NCI-H2171 treated with DMSO at 0.1 percent for 48 hours (cell line): ENCODE measurements at places on chromosomes 3 and 15.
A peak's percentile ranks its signal among the peaks of the same experiment; 100 is the strongest.

- no peak for DNase-seq
Observed at GRCh38 chr3:154522036-154522602, 92.1 kb upstream of the GPR149 start.

- no peak for DNase-seq
Observed at GRCh38 chr3:11477407-11477911, 166.3 kb downstream of the VGLL4 start.

DNA sequence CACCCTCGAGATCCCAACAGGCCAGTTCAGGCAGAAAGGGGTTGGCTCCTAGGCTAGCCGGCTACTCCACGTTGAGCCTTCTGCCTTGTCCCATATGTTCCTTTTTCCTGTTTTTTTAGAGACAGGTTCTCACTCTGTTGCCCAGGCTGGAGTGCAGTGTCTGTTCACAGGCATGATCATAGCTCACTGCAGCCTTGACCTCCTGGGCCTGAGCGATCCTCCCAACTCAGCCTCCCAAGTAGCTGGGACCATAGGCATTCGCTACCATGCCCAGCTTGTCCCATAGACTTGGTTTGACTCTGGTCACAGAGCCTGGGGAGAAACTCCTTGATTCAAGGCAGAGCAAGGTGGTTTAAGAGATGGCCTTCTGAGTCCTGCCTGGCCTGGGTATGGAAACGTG, 32.3 kb downstream of the ZNF710 start:
- no peak for DNase-seq

GRCh38 chr3:195815169-195815771, 3.5 kb upstream of the MUC4 start:
- no peak for DNase-seq

- peak; percentile 53 for DNase-seq
Observed at GRCh38 chr3:178002113-178002512, 534.1 kb upstream of the KCNMB2 start.

GRCh38 chr3:23481616-23482278, 278.6 kb downstream of the UBE2E2 start:
- DNase-seq = no peak

DNA sequence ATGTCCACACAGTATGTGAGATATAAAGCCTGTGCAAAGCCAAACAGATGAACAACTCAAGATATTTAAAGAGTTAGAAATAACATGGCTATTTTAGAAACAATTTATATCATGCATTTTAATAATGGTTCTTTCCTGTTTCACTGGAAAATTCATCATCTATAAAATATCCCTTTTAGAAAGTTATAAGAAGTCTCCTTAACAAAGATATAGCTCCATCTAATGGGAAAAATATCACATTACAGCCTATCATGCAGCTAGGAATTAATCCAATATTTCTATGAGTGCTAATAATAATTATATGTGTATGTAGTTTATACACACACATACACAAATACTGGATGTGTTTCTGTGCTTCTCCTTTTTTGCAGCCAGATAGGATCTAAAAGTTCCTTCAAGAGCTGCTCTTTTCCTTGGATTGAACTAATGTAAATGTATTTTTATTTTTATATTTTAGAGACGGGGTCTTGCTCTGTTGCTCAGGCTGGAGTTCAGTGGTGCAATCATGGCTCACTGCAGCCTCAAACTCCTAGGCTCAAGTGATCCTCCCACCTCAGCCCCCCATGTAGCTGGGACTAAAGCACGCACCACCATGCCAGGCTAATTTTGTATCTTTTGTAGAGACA, 21.6 kb downstream of the RPL22L1 start:
- peak; percentile 57 for DNase-seq

GRCh38 chr3:188689101-188689574, 482.6 kb upstream of the TPRG1 start:
- DNase-seq = no peak

- no peak for DNase-seq
Observed at GRCh38 chr3:120778776-120779175, 36.2 kb downstream of the GTF2E1 start.

- DNase-seq = no peak
Observed at GRCh38 chr15:83199288-83199687, 8.3 kb downstream of the HDGFL3 start.

GRCh38 chr3:61194892-61195538, 56.2 kb downstream of the FHIT start:
- no peak for DNase-seq

- DNase-seq = no peak
Observed at GRCh38 chr3:101970905-101971304, 121.6 kb downstream of the NFKBIZ start.

DNA sequence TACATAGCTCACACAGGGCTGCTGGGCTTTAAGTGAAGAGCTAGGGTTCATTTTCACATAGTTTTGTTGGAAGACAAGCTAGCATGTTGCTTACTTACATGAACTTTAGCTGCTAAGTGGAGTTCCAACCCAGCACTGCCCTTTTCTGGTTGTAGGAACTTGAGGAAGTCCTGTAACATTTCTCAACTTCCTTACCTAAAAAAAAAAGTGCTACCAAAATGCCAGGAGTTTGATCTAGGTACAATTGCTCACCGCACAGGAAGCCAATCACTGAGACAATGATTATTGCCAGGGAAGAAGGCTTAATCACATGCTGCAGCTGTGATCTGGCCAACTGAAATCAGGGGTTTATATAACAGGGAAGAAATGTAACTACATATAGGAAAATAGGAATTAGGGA, 52.8 kb downstream of the IL12A start:
- no peak for DNase-seq

DNA sequence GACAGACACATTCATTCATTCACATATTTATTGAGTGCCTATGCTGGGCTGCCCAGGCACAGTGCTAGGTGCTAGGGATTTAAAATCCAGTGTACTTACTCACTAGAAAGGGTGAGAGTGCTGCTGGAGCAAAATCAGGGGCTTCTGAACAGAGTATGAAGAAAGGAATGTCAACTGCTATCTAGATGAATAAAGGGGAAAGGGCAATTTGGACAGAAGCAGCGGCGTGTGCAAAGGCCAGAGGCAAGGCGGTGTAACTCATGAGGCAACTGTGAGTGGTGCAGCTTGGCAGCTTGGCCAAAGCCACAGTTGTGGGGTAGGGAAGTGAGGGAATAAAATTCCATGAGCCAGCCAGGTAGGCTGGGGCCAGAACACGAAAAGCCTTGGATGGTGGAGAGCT, 76.7 kb downstream of the RAD18 start:
- DNase-seq = no peak

DNA sequence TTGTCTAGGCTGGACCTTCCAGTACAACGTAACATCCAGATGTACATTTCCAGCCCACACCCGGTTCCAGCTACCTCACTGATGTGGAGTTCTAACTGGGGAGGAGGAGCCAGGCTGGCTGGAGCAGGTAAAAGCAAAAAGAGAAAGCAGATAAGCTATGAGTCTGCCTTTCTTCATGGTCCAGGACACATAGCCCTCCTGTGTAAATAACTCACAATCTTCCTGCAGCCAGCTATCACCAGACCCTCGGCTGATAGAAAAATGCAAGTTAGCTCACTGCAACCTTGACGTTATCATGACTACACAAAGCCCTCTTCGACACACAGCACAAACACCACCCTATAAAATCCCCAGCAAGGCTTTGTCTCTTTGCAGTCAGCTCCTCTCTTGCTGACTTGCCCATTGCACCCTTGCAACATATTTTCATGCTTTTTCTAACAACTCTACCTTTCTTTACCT, 20.5 kb upstream of the ELP6 start:
- DNase-seq = no peak
